ENCODE measurements at places on chromosomes 2 and 18.

GRCh38 chr2:219946021-219946420 lies 318.6 kb downstream of the SLC4A3 start:
- DNase-seq: no peak

- DNase-seq: no peak
Observed at GRCh38 chr18:31657823-31658669, 26.3 kb downstream of the B4GALT6 start.

- DNase-seq: no peak
Observed at GRCh38 chr2:104863468-104864279, 9.8 kb downstream of the POU3F3 start.

DNA sequence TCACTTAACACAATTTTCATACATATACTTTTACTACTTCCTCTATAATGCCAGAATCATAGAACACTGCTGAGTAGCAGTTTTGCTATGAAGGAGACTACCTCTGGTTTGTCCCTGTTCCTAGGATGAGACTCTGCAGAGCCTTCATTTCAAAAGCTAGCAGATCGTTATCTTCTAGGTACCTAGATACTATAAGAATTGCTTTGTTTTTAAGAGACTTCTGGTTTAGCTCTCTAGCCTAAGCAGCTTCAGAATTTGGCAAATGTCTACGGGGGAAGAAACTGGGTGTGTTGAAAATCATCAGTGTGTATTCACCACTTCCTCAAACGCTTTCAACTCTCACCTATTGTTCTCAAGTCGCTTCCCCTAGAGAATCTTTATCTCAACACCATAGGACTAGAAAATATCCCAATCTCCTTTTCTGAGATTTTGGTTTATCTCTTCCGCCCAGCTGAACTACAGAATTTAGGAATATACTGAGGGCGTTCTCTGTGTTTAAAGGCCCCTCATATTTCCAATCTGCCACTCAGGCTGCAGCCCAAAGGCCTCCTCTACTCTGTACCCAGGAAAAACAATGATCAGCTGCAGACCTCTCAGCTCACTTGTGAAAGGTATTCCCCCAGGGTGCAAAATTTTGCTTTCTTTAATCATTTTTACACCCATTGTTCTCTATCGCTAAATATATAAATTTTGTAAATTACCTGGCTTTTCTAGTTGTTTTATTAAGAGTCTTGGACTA lies 28.7 kb downstream of the SMAD2 start:
- no peak for DNase-seq

DNA sequence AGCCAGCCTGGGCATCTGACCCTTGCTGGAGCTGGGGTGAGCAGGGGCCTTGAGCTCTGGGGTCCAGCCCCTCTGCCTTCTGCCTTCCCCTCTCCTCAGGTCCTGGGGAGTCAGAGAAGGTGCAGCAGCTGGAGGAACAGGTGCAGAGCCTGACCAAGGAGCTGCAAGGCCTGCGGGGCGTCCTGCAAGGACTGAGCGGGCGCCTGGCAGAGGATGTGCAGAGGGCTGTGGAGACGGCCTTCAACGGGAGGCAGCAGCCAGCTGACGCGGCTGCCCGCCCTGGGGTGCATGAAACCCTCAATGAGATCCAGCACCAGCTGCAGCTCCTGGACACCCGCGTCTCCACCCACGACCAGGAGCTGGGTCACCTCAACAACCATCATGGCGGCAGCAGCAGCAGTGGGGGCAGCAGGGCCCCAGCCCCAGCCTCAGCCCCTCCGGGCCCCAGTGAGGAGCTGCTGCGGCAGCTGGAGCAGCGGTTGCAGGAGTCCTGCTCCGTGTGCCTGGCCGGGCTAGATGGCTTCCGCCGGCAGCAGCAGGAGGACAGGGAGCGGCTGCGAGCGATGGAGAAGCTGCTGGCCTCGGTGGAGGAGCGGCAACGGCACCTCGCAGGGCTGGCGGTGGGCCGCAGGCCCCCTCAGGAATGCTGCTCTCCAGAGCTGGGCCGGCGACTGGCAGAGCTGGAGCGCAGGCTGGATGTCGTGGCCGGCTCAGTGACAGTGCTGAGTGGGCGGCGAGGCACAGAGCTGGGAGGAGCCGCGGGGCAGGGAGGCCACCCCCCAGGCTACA lies 3.8 kb downstream of the EMILIN1 start:
- DNase-seq: no peak

Data from erythroblast (primary cell).